ENCODE measurements at places on chromosomes 16 and 17.

GRCh38 chr17:75625813-75626486, 7.3 kb upstream of the SMIM5 start:
- no peak for DNase-seq

DNA sequence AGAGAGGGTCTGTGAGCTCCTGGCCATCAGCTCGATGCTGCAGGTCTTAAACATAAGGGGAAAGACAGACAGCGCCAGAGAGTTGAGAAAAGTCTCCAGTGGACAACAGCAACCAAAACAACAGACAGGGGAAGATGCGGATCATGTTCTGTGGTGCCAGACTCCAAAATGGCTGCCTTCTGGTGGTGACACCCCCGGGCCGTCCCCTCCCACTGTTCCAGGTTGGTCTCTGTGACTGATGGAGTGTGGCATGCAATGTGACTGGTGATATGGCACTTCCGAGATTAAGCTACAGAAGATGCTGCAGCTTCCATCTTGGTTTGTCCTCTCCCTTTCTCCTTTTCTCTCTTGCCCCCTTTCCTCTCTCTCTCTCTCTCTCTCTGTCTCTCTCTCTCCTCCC, 40.4 kb upstream of the RBFOX3 start:
- DNase-seq, result no peak

GRCh38 chr17:66722341-66722740, 112.6 kb upstream of the CACNG5 start:
- no peak for DNase-seq

- no peak for DNase-seq
Measured at GRCh38 chr17:81250286-81251093, 11.4 kb downstream of the NDUFAF8 start.

GRCh38 chr17:46002973-46003316, 3.9 kb downstream of the STH start:
- no peak for DNase-seq

DNA sequence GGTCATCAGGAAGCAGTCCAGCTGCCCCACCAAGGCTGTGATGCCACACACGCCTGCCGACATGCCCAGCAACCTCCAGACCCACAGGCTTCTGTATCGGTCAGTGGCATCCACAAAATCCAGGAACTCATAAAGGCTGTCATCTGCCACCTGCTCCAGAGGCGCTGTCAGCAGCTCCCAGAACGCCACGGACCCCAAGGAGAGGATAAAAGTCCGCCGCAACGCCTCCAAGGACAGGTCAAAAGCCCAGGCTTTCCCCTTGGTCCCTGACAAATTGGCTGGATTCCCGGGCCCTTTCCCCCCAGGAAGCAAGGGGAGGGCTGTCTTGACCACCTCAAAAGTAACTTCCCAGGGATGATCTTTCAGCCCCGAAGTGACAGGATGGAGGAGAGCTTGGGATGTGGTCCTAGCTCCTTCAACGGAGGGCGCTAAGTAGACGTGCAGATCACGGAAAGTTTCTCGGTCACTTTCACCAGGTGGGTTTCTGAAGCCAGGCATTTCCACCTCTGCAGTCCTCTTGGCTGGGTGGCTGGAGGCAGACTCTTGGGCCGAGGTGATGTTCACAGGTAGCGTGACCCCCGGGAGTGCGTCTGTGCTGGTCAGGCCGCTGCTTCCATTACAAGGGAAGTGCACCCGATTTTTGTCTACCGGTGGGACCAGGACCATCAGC, 854 bp downstream of the MFSD6L start:
- no peak for DNase-seq

DNA sequence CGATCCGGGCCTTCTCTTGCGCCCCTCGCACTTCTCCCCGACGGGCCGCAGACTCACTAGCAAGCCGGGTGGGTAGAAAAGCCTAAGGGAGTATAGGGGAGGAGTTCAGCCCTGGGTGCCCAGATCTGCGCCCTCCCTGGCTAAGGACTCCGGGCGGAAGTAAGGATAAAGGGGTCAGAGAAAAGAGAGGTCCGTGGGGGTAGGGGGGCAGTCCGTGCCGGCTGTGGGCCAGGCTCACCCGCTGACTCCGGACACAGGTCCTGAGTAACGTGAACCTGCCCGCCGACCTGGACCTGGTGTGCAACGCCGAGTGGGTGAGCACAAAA, 1.8 kb downstream of the NAGS start:
- no peak for DNase-seq

DNA sequence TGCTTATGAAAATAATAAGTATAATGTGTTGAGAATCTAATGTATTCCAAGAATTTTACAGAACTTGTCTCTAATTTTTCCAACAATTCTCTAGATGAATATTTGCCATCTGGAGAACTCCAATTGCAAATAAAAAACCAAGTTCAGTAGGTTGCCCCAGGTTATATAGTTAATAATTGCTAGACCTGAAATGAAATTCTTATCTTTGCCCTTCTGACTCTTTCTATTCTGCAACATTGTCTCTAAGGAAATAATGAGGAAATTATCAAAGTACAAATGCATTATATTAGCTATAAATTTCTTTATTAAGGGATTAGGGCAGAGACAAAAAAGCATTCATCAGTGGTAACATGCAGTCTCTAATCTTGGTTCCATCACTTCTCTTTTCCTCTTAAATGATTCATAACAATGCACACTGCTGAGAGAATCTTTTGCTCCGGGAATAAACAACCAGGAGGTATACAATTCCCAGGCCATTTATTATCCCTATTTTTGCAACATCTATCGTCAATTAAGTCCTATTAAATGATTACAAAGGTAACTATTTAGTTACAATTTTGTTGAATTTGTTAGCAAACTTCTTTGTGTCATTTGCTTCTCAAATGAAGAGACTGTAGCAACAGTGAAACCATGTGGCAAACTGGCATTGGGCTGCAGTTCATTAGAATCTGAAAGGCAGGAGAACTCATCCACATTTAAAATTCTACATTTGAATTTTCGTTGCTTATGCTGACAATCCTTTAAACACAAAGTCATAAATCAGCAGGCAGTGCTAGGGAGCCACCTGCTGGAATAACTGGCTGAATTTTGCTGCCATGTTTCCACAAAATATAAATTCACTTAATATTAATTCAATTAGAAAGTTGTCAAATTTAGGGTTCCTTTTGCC, 349.6 kb downstream of the KIF2B start:
- no peak for DNase-seq

DNA sequence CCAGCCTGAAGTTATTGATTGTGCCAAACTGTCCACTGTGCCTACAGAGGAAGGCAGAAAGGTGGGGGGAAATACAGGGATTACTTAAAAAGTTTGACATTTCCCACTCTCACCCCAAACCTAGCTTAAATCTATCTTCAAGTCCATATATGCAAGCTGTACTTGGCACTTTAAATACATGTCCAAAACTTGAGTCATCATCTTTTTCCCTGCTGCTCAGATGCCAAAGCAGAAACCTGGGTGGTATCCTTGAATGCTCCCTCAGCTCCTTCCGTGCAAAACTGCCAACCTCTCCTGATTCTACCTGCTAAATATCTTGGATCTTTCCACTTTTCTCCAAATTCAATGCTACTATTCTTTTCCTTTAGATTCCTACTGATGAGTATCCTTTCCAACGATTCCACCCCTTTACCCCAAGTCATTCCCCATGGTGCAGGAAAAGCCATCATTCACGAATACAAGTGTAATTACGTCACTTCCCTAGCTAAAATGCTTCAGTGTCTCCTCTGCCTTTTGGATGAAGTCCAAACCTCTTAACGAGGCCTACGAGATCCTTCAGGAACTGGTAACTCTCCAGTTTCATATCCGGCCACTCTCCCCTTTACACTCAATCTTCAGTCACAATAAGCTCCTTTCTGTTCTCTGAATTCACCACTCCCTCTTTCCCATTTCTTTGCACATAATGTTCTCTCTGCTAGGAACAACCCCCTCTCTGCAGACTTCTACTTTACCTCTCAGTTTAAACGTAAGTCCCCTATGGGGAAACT, 9.3 kb downstream of the BECN1 start:
- DNase-seq, result peak; percentile 93

- DNase-seq, result no peak
Measured at GRCh38 chr16:53131363-53132071, 76.7 kb downstream of the CHD9 start.

GRCh38 chr17:1398931-1399678, 917 bp downstream of the YWHAE start:
- DNase-seq, result no peak

GRCh38 chr16:56989988-56990387, 631 bp downstream of the NLRC5 start:
- no peak for DNase-seq

DNA sequence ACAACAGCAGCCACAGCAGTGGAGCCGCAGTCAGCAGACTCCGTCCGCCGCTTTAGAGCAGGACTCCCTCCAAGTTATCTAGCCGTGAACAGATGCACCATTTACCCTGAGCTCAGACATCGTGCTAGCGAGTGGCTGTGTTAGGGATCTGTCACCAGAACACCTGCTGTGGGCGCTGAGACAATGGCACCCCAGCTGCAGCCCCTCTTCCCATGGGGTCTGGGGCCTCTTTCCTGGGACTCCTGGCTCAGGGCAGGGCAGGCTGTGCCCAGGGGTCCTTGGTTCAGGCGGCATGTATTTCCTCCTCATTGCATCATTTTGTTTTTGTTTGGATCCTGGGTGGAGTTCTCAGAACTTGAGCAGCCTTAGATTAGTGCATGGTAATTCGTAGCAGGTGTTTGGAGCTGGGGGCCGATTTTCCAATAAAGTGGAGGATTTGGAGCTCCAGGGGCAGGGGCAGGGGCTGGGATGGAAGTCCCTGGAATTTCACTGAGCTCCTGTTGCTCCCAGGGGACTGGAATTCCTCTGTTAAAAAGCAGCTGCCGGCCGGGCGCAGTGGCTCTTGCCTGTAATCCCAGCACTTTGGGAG, 23.4 kb downstream of the NMRAL1 start:
- DNase-seq, result no peak

GRCh38 chr16:26365161-26365940, 673.6 kb downstream of the HS3ST4 start:
- no peak for DNase-seq

DNA sequence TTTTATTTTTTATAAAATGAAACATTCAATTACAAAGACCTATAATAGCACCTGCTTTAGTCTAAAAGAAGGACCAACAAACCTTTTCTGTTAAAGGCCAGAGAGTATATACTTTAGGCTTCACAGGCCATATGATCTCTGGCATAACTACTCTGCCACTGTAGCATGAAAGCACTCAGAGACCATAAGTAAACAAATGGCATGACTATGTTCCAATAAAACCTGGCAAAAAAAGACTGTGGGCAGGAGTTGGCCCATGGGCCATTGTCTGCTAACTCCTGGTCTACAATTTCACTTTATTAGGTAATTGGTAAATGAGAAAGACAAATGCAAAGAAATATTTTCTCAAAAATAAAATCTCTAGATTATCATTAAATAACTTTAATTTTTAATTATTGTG, 14.9 kb downstream of the CEP112 start:
- DNase-seq, result no peak

DNA sequence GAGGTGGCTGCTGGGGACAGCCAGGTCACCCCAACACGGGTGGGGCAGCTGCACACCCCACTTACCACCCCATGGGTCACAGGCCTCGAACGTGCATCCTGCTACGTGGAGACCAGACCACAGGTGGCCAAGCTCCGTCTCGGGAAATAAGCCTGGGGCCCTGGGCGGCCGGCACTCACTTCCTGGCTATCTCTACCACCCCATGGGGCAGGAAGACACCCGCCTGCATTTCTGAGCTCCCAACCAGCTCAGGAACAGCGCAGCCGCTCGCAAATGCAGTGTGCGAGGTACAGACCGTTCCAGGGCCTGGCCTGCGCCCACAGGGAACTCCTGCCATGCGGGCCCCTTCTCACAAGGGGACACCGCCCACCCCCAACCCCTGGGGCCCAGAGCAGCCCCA, 4.9 kb upstream of the GNG13 start:
- DNase-seq, result no peak

DNA sequence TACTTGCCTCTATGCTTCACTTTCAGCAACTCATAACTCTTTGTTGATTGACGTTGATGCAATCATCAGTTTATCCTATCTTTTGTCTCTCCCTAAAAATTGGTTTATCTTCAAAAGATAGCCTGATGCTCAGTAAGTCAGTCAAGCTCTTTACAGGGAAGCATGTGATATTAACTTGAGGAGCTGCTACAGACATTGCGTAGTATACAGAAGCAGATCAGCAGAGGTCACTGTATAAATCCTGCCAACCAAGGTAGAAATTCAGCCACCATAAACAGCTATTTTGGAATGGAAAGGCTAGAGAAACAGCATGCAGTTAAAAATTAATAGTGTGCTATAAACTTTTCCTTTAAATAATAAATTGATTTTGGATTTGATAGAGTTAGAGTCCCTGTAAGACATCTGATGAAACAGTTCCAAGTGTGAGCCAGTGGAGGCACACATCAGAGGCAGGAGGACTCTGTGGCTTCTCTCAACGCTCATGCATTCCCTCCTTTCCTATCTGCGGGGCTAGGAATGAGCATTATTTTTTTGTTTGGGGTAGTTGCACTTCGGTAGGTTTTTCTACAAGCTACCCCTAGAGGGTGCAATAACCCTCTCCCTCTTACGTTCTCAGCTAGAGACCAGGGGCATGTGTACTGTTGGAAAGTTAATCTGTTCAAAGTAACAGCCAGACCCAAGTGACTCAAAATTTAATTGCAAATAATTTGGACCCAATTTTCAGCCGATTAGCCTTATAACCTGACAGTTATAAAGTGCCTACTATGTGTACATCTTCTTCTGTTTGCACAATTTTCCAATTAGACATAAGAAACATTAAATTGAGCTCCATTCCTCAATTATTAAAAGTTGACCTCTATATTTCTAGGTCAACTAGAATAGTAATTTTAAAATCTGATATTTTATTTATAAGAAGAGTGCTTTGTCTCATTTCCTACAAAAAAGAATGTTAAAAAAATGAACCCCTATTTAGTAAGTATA, 647.7 kb upstream of the SOX9 start:
- DNase-seq, result peak; percentile 24

DNA sequence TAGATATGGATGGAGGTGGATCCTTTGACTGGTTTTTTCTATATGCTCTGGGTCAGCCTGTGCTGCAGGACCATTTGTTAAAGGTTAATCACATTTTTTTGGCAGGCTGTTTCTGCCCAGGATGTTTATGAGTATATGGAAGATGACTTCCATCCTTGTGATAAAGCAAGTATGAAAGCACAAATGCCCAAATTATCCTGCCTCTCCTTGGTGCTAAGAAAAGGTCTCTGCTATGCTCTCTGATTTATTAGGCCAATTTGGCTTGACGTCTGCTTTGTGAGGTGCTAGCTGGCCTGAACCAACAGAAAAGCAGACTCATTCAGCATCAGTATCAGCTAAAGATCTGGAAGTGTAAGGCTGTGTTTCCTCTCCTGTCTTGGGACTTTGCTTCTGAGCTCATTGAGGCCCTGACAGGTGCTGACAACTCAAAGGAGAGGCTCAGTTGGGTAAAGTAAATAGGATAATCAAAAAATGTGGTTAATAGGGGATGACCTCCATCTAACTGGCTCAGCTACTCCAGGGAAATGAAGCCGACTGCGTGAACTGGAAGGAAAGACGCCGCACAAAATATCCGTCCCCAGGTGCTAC, 15.2 kb downstream of the ANKRD40 start:
- DNase-seq, result no peak

DNA sequence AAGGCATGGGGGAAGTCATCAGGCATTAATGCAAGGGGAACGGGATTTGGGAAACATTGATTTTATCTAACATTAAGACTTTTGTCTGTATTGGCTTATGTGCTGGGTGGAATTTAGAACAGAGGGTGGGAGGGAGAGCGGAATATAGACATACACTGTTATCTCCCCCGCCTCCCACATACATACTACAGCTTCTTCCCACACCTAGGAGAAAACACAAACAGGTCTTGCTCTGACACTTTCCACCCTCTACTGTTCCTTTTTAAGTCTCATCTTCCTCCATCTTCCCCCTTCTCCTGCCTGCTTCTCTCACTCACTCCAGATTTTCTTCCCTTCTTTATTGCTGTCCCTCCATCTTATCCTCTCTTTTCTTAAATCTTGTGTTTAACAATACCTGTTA, 425 bp downstream of the OR4D1 start:
- no peak for DNase-seq

All from skeletal muscle cell (primary cell).